ENCODE measurements at places on chromosomes 16 and 17.

- DNase-seq, result no peak
Observed at GRCh38 chr16:5252791-5253190, 155.2 kb upstream of the EEF2KMT start.

- no peak for DNase-seq
Observed at GRCh38 chr17:77962348-77962747, 3.8 kb downstream of the TNRC6C start.

DNA sequence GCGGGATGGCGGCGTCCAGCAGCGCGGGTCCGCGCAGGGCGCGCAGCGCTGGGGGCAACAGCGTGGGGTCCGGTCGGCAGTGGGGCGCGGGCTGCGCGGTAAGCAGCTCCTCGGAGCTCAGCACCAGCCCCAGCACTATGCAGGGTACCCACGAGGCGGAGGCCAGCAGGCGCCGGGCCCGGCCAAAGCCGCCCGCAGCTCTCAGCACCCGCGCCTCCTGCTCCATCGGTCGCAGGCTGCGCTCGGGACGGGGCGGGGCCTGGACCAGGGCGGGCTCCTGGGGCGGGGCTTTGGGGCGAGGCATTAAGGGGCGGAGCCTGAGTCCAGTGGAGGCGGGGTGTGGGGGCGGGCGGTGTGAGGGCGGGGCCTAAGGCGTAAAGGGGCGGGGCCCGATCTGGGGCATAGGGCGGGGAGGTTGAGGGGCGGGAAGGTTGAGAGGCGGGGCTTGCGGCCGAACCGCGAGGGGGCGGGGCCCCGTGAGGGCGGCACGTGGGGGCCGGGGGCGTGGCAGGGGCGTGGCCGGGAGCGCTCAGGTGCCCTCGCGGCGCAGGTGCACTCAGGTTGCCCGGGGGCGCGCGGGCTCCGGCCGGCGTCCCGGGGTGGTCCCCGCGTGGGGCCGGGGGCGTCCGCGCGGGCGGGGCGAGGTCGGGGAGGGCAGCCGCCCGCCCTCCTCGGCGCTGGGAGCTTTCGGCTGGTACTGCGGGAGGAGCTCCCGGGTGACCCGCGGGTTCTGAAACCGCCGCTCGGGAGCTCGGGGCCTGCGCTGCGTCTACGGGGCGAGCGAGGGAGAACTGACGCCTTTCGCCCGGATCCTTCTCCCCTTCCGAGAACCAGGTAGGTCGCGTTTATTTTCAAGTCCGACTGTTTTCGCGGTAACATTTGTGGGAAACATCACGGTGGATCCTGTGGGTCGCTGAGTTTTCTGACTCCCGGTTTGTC, 1.4 kb upstream of the SLC22A31 start:
- peak; percentile 86 for DNase-seq

DNA sequence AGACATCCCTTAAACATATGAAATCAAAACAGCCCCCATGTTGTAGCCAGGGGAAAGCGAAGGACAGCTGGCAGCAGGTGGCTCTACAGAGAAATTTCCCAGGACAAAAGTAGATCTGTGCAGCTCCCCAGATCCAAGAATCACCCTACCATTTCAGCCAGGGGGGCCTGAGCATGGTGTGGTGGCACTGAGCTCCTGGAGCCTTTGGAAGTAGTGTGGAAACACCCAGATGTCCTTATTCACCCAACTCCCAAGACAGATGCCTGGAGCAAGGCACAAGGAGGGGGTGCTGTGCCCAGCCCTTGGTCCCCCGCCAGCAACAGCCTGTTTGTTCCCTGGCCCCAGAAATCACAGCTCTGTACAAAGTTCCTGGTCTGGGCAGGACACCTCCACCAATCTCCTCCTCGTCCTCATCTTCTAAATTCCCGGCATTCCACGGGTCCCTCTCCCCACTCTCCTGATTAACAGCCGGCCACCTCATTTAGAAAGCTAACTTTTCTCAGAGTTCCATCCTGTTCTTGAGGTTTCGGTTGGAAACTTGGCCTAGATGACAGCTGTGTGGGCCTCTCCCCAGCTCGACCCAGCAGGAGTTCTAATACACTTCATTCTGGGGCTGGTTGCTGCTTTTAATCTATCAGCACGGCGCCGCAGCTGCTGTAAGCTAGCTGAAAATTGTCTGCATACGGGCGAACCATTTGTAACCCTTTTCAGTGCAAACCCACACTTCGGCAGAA, 191.1 kb downstream of the C16orf78 start:
- DNase-seq, result no peak

GRCh38 chr16:1152123-1152638, 725 bp upstream of the CACNA1H start:
- no peak for DNase-seq

- DNase-seq, result no peak
Observed at GRCh38 chr17:31089471-31089870, 5.3 kb upstream of the NF1 start.

DNA sequence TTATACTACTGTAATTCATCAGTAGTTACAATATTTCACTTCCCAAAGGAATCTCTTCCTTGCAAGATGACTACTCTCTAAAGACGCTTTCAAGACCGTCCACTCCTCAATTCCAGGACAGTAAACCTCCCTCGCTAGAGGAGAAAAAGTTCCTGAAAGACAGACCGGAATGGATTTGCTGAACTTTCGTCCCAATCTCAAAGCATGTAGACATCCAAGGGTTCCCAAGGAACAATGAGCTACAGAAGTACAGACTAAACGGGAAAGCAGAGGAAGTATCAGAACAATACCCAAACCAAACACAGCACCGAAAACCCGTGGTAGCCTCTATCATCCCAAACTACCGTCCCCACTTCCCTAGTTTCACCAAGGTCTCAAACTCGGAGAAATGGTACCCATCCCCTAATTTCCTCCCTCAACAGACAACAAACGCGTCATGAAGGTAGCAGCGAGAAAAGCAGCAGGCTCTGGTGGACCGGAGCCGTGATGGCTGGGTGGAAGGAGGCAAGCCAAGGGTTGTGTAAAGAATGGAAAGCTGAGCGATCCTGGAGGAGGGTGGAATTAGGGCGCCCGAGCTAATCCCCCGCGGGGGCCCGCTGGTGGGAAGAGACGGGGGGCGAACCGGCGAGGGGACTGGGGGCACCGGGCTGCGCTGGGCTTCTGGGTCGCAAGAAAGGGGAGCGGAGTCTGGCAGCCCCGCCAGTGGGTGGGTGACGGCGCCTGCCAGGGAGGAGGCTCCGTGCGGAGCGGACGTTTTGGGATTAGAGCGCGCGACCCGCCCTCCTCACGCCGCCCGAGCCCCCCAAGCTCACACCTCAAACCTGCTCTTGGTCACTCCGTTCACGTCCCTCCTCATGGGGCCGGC, 647 bp downstream of the FBXL20 start:
- DNase-seq, result no peak

GRCh38 chr17:50278526-50279180, 4.4 kb downstream of the TMEM92 start:
- no peak for DNase-seq

DNA sequence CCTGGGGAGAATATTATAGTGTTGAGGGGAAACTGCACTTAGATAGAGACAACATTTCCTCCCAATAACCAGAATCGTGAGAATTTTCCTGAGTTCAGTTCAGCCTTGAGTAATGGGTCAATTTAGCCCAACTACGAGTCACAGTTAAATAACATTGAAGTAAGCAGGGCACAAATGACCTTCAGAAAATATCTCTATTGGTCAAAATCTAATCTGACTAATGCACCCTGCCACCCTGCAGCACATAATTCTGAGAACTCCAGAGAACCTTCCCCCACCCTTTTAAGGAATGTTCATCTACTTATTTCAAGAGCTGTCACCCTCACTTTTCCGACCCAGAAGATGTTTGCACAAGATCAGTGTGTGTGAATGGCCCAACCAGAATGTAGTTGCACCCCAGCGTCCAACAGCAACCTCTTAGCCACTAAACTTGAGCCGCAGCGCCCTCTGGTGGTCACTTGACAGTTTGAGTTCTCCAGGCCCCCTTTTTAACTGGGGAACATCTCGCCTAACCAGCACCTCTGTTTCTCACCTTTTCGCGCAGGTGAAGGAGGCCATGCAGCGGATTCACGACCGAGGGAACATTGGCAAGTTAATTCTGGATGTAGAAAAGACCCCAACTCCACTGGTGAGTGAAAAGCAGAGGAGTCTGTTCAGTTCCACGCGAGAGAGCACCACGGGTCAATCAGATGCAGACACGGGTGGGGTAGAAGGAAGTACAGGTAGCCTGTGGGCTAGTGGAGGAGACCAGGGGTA, 50.9 kb upstream of the CLEC3A start:
- peak; percentile 88 for DNase-seq

DNA sequence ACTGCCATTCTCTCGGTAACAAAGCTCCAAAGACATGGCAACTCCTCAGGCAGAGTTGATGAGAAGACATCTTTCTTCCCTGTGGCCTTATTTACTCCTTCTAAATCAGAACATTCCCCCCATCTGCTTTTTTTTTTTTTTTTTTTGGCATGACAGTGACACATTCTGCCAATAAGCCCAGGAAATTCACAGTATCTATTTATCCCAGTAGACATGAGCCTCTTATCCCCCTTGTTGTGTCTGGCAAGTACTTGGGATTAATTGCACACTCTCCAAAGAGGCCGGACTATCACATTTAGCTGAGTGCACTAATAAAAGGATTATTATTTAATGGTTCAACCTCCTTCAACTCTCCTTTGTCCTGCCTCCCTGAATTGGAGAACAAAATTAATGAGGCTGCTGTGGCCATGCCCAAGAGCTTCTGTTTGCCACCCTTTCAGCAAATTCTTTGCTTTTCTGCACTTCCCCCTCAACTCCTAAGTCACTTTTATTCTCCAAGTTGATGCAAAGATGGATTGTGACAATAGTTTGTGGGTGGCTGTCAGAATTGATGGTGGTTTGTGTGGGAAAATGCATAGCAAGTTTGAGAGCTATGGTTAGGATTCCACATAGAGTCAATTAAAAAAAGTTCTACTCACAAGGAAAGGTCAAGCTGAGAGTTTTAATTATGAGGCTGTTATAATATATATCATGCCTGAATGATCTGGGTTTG, 47.2 kb downstream of the GPR139 start:
- no peak for DNase-seq

GRCh38 chr17:15478845-15479244, 11.4 kb upstream of the CDRT4 start:
- DNase-seq, result no peak

GRCh38 chr16:12392585-12393091, 411.0 kb downstream of the CPPED1 start:
- DNase-seq, result no peak

DNA sequence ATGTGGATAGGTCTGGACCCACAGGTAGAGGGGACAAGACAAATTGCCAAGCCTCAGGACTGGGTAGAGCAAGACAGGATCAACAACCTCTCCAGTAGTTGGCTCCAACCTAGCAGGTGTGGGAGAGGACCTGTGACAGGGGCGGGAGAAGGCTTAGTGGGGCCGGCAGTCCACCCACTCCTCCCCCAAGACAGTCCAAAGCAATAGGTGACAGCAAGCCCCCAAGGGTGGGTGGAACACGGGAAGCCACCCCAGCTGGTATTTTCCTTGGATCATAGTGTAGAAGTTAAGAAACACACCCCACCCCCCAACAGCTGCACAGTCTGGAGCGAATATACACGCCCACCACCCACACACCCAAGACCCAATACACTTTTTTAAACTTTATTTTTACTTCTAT, 4.1 kb upstream of the STX4 start:
- no peak for DNase-seq

DNA sequence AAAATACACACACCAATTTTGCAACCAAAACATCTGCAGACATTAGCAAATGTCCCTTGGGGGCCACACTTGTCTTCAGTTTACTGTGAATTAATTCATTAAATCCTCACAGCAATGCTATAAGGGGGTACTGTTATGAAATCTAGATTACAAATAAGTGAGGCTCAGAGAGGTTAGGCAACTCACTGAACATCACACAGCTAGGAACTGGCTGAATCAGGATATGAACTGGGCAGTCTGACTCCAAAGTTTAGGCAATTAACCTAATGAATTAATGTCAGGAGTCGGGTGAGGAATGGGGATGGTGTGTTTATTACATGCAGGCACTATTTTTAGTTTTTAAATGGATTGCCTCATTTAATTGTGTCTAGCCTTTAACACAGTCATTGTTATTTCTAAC, 305.7 kb upstream of the XYLT1 start:
- no peak for DNase-seq

GRCh38 chr16:24544640-24545039, 5.3 kb downstream of the RBBP6 start:
- no peak for DNase-seq

Measured in cardiac septum (tissue), 1 donor.